Dermis blood vessel endothelial cell (primary cell): ENCODE measurements at places on chromosomes 12 and 14. TPM values are rescaled to one million over a fixed set of nuclear protein-coding genes. Genes with fewer than 3 reads are reported as not detected.

Gene RNASE3
- total RNA-seq = not detected in 2 replicates

Gene SNX6
- 178 and 180 TPM in 2 replicates for total RNA-seq

Gene PLEKHG7
- not detected in 2 replicates for total RNA-seq

Gene TAS2R46
- 2.4 and 3.6 TPM in 2 replicates for total RNA-seq

Gene ATG2B
- total RNA-seq = 20.1 and 22.5 TPM in 2 replicates

Gene MORN3
- total RNA-seq = 0.28 TPM in 1 of 2 replicates, not detected in the other

Gene RILPL2
- 3.8 and 4.1 TPM in 2 replicates for total RNA-seq

Gene SLC6A12
- total RNA-seq = 0.34 TPM in 1 of 2 replicates, not detected in the other

Gene ENDOU
- 0.05 TPM in 1 of 2 replicates, not detected in the other for total RNA-seq

Gene DNM1L
- 88.0 and 119 TPM in 2 replicates for total RNA-seq

Gene TWF1
- total RNA-seq = 127 and 157 TPM in 2 replicates

Gene TPH2
- not detected in 2 replicates for total RNA-seq

Gene CLEC1A
- 16.2 and 26.2 TPM in 2 replicates for total RNA-seq

Gene SLC15A4
- 30.2 and 36.9 TPM in 2 replicates for total RNA-seq
